T-helper 2 cell (primary cell): ENCODE measurements at places on chromosomes 4 and X.

- no peak for DNase-seq
These were observed 18.0 kb downstream of the CLCN4 start for GRCh38 chrX:10174810-10175209.

DNA sequence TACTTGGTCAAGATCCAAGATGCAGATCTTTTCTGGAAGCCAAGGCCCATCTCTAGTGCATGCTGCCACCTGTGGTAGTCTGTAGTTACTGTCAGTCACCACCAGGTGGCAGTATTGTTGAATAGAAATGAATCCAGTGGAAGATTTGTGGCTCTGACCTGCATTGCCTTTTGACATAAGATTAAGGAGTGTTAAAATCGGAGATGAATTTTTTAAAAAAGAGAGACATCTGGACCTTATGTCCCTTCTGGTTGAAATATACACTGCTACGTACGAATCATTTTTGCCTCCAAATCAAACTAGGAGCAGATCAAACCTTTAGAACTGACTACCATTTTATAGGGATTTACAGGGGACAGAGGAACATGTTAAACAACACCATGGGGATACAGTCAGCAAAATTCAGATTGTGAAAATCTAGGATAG is 46.9 kb upstream of the RHOH start:
- DNase-seq = peak; percentile 40

- DNase-seq = no peak
These were observed 200.2 kb downstream of the GUCY2F start for GRCh38 chrX:109281483-109282275.

- DNase-seq = no peak
These were observed 4.6 kb upstream of the KANTR start for GRCh38 chrX:53089224-53089842.

GRCh38 chrX:143401160-143401559 is 116.1 kb downstream of the SPANXN3 start:
- DNase-seq = no peak

GRCh38 chr4:17058536-17058915 is 160.1 kb upstream of the LDB2 start:
- no peak for DNase-seq

DNA sequence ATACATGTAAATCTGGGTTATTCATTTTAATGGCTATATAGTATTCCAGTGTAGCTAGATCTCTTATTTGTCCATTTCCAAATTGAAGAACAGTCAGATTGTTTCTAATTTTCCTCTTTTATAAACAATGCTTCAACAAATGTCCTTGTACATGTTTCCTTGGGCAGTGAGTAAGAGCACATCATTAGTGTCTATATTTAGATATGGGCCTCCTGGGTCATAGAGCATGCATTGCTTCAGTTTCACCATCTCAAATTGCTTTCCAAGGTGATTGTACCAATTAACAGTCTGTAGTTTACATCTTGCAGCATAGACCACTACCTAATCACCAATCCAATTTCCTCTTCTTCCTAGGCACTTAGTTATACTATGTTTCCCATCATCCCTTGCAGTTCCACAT is 13.4 kb downstream of the PHKA2 start:
- no peak for DNase-seq

GRCh38 chr4:6087669-6088341 is 69.6 kb upstream of the C4orf50 start:
- DNase-seq = no peak

DNA sequence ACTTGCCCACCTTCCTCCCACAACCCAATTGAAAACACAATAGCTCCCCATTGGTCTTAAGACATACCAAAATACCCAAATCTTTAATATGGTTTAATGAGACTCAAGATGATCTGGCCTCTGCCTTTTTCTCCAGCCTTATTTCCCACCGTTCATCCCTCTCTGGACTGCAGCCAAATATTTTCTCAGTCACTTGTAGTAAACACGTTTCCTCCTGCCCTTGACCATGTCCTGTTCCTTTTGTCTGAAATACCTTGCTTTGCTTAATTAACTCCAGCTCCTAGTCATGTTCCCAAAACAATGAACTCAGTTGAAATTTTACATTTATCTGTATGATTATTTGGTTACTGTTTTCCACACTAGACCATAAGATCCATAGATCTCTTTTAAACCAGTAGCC is 8.4 kb upstream of the NUP54 start:
- DNase-seq = no peak

- no peak for DNase-seq
These were observed 57.6 kb upstream of the RBPJ start for GRCh38 chr4:26263165-26263564.

- no peak for DNase-seq
These were observed 128.7 kb downstream of the MID1IP1 start for GRCh38 chrX:38929966-38930421.
